ENCODE measurements at places on chromosomes 1 and 21.

GRCh38 chr1:24051206-24051945, 60.6 kb downstream of the MYOM3 start:
- DNase-seq = no peak

- DNase-seq = no peak
These were observed 31.3 kb upstream of the SLC19A1 start for GRCh38 chr21:45573452-45574035.

DNA sequence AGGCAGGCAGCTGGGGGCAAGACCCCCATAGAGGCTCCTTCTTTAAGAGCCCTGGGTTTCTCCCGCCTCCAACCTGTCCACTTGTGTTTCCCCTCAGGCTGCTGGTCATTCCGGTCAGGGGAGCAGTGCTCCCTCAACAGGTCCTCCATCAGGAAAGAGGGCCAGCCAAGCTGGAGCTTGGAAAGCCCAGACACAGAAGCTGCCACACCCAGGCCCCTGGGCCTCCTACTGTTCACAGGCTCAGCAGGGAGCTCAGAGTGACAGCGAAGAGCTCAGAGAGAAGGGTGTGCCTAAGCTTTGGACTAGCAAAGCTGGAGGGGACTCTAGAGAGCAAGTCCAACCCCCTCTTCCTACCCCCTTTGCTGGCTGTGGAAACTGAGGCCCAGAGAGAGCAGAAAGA, 10.3 kb upstream of the CDCP2 start:
- no peak for DNase-seq

GRCh38 chr1:147753081-147753480, 7.3 kb downstream of the GJA5 start:
- DNase-seq = no peak

- no peak for DNase-seq
These were observed 77.5 kb upstream of the CAPZB start for GRCh38 chr1:19562847-19563246.

DNA sequence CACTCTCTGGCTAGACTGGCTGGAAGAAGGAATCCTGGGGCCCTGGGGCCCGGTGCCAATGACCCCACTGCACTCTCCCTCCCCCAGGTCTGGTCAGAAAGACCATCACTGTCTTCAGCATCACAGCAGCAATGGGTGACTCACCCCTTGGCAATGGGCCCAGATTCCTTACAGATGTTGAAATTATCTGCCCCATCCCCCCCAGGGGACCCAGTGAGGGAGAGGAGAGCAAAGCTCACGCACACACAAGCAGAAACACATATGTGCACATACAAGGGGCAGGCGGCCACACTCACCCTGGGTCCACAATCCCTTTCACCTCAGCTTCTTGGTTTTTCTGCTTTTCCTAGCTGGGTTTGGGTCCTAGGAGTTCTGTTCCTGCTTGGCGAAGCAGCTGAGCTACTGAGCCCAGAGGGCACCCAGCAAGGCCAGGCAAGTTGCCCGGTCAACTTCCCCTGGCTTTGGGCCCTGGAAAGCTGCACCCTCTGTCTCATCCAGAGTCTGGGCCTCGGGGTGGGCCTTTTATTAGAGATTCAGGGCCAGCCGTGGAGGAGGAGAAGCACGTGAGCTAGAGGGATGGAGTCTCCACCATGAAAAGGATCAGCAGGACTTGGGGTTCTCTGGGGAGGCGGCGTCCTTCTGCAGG, 2.6 kb downstream of the COL16A1 start:
- no peak for DNase-seq

DNA sequence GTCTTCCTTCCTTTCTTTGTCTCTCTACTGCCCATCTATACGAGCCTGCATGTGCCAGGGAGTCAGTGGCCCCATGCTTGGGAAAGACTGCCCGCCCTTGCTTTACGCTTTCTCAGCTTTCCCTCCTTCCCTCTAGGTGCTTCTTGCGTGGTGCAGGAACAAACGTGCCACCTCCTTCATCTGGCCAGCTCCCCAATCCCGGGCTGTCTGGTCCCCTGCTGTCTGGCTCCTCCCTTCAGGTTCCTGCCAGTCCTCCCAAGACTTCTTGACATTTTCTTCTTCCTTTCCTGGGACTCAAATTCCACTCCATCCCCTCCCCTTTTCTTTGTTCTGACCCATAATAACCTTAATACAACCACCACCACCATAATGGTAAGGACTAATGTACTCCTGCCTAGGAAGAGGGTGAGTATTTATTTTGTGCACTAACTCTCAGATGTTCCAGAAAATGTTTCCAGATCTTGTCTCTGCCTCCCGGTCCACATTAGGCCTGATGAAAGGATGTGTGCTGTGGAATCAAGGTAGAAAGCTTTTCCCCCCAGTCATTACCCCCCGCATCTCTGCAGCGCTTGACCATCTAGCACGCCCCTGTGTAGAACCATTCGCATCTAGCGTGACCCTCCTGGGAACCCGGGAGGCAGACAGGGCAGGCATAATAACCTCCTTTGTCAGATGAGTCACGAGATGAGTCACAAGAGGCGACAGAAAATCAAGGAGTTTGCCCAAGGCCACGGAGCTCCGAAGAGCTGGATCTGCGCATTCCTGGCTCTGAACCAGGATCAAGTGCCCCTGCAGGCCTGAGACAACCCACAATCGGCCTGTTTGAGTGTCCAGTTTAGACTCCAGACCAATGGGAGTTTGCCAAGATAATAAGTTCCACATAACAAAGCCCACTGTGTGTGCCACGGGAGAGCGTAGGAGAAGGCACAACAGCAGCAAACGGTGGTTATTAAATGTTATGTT, 60.1 kb upstream of the NEK2 start:
- DNase-seq = no peak

GRCh38 chr1:62826901-62827300, 43.0 kb downstream of the ATG4C start:
- DNase-seq = no peak

- DNase-seq = no peak
These were observed 2.3 kb downstream of the FAAP20 start for GRCh38 chr1:2192031-2192995.

- DNase-seq = no peak
These were observed 81.3 kb upstream of the SELENON start for GRCh38 chr1:25718732-25719131.

- DNase-seq = no peak
These were observed 27.8 kb upstream of the LYPD8 start for GRCh38 chr1:248783367-248783766.

GRCh38 chr1:222167896-222168295, 380.0 kb downstream of the HHIPL2 start:
- no peak for DNase-seq

GRCh38 chr1:87141556-87141955, 187.1 kb upstream of the LMO4 start:
- no peak for DNase-seq

GRCh38 chr1:220271706-220272046, 577 bp downstream of the RAB3GAP2 start:
- peak; percentile 12 for DNase-seq

DNA sequence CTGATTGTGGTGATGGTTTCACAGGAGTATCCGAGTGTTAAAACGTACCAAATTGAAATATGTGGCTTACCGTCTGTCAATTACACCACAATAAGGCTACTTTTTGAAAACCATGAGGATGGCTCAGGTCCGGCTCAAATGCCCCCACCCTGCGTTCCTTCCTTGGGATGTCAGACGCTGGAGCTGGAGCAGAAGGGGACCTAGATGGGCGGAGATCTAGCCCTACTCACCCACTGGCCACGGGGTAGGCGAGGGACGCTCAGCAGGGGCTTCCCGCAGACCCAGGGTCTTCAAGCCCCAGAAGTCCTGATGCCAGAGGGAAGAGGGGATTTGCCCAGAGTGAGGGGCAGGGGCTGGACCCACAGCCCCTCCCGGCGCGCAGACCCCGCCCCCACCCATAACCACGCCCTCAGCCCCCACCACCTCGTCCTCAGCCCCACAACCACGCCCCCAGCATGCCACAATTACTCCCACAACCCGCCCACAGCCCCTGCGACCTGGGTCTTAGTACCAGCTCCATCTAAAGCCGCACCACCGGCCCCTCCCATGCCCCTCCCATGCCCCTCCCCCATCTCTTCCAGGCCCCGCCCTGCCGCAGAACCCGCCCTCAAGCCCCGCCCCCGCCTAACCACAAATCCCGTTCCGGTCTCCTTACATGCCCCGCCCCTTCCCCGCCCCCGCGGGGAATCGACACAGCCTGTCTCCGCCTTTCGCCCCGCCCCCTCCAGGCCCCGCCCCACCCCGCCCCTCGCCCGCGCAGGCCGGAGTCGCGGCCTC, at the start of gene LRRC3:
Gene LRRC3, plus strand, starts transcription at position 764 of the 777 bp plus-strand sequence. CDS start 1,135 bp downstream, outside the sequence.
- peak; percentile 87 for DNase-seq

- no peak for DNase-seq
These were observed 22.9 kb upstream of the TTLL7 start for GRCh38 chr1:84021822-84022221.

- DNase-seq = no peak
These were observed 49.9 kb downstream of the DMRTB1 start for GRCh38 chr1:53508991-53509666.

DNA sequence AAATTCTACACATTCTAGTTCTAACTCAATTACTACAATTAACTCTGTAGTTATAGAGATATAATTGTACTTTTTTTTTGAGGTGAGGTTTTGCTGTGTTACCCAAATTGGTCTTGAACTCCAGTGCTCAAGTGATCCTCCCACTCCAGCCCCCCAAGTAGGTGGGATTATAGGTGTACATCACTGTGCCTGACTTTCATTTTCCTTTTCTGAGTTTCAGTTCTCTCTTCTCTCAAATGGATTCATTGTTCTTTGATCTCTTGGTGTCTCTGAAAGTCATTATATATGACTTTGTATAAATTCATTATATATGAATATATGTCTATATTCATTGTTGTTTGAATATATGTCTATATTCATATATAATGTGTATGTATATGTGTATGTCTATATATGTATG, 74.0 kb upstream of the GALNT2 start:
- no peak for DNase-seq

GRCh38 chr1:165524639-165525285, 19.0 kb upstream of the LRRC52 start:
- DNase-seq = no peak

GRCh38 chr1:15803380-15803779, 4.1 kb downstream of the UQCRHL start:
- peak; percentile 30 for DNase-seq

GRCh38 chr21:43370888-43371570, 55.9 kb downstream of the SIK1 start:
- no peak for DNase-seq

DNA sequence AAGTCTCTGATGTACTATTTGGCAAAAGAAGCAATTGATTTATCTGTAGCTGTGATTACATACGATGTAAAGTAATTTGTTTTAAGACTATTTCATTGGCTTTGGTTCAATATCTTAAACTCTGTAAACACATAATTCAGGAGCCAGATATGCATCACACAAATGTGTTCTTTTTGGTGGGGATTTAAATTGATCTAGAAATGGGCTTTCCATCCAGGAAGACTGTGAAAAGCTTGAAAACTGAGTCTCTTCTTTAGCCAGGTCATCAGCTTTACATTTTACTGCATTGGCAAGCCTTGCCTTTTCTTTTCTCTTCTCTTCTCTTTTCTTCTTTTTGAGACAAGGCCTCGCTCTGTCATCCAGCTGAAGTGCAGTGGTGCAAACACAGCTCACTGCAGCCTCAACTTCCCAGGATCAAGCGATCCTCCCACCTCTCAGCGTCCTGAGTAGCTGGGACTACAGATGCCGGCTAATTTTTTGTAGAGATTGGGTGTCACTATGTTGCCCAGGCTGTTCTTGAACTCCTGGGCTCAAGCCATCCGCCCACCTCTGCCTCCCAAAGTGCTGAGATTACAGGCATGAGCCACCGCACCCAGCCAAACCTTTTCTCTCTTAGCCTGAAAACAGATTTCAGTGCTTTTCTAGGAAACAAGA, 1.4 kb downstream of the RCAN3 start:
- no peak for DNase-seq

DNA sequence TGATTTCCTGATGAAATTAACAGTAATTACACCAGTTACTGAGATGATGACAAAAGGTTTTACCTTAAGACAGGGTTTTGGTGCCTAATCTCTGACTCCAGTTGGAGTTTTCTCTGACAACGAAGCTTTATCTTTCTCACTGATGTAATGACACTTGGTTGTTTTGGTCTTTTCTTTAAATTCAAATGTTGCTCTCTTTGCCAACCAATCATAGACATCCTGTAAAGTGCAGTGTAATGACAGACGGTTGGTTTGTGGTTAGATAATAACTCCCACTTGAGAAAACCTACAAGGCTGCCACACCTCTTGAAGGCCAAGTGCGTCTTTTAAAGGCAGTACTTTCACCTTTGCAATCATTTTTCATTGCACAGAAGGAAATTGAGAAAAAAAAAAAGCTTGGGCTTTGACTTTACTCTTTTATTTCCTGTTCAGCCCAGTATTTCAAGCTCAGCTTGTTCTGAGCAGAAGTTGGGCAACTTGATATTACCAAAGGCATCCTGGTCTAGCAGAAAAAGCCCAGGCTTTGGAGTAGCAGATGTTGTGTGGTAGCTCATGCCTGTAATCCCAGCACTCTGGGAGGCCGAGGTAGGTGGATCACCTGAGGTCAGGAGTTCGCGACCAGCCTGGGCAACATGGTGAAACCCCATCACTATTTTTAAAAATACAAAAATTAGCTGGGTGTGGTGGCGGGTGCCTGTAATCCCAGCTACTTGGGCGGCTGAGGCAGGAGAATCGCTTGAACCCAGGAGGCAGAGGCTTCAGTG, 14.9 kb downstream of the PDIK1L start:
- peak; percentile 87 for DNase-seq

DNA sequence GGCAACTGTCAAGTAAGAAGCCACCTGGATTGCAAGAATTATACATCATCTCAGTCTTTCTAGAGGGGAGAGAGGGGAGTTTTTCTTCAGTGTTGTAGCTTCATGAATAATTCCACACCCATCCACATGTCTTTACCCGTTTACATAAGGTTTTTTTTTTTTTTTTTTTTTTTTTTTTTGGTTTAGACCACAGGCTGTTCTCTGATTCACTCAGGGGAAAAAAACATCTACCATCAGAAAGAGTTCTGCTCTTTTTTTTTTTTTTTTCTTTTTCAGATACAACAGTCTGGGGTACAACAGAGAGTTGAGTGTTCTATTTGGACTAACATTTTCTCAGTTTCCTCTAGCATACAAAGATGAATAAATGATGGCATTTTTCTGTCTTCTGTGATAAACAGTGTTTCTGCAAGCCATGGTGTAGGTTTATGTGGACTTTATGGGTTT, 4.9 kb upstream of the KIF14 start:
- DNase-seq = peak; percentile 74
